ENCODE measurements at places on chromosomes 11 and 22.

DNA sequence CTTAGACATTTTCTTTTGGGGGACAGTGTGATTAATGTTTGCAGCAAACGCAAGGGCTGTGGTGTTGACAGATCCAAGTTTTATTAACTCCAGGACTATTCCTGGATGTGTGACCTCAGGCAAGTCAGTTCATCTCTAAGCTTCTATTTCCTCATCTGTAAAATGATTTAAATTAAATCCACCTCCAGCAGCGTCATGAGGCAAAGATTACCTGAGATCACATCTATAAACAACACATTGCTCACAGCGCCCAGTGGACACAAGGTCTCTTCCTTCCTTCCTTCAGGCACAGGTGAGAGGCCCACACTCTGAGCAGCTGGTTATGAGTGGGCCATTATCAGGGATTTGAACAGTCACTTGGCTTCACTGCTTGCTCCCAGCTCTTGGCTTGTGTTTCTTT is 111.2 kb upstream of the RASSF10 start:
- DNase-seq: no peak

DNA sequence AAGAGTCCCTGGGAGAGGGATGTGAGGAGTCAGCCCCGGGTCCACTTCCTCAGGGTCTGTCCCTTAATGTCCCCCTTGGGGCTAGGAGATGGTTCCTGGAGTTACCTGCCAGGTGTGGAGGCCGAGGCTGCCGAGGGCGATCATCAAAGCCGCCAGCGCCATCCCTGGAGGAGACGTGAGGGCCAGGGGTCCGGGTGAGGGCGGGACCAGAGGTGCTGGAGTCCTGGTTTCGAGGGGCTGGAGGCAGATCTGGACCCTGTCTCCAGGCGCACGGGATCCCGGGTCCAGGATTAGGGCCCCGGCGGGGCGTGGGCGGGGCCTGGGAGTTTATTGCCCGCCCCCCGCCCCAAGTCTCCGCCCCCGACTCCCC is at the start of gene ART5:
ART5 (minus strand) TSS at position 292 of the 370 bp plus-strand sequence; CDS start at position 162, 130 bp downstream.
- no peak for DNase-seq

- no peak for DNase-seq
These were observed 90.4 kb upstream of the CLPB start for GRCh38 chr11:72524711-72525110.

DNA sequence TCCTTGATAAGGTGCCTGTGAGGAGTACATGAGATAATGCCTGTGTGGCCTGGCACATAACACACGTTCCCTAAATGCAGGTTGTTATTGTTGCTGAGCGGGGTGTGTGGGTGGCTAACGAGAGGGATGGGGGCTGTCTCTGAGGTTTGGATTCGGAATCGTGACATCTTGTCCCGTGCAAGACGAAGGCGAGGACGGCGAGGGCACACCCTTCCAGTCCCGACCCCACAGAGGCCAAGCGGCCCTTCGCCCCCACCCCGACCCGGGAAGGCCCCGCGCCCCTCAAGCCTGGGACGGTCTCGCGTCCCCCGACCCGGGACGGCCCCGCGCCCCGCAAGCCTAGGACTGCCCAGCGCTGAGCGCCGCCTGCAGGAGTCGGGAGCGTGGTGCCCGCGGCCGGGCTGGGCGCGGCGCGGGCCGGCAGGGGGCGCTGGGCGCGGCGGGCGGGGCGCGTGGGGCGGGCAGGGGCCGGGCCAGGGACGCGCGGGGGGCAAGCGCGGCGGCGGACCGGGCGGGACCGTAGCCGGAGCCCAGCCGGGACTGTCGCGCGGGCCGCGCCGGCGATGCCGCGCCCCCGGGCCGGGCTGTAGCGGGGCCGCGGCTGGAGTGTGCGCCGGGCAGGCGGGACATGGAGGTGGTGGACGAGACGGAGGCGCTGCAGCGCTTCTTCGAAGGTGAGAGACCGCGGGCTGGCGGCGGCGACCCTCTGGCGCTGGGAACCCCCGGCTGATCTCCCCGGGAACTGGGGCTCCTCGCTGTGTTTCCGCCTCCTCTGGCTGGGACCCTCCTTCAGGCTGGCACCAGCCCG is at the start of gene MYRF:
MYRF (plus strand) TSS at position 520 of the 808 bp plus-strand sequence; CDS start at position 629, 109 bp downstream.
- DNase-seq: peak; percentile 70

DNA sequence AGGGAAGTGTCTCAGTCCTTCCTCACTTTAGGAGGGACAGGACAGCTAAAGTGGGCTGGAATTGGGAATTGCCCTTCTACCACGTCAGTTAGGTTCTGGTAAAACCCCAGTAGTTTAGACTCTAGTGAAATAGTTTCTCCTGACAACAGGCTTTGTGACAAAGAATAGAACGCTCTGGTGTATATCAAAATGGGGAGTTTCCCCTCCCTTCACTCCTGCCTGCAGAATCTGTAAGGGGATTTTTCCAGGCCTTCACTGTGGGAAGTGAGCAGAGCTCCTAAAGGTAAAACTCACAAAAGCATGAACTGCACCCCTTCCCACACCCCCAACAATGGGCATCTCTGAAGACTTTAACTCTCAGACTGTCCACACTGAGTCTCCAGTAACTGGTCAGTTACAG is 460.9 kb upstream of the LRRC4C start:
- DNase-seq: no peak

DNA sequence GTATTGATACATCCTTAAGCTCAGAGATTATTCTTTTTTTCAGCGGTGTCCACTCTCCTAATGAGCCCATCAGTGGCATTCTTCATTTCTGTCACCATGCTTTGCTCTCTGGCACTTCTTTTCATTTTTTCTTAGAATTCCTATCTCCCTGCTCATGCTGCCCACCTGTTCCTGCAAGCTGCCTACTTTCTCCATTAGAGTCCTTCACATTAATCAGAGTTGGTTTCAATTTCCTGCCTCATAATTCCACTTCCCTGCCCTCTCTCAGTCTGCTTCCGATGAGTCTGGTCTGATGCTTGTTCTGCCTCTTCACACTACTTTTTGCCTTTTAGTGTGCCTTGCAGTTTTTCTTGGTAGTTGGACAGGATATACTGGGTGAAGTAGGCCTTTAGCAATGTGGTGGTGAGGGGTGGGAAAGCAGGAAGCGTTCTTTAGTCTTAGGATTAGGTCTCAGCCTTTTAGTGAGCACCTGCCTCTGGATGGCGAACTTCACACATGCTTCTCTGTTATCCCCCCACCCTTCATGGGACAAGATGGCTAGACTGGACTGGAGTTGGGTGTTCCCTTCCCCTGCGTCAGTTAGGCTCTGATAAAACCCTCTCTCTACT is 53.6 kb downstream of the CECR2 start:
- no peak for DNase-seq

DNA sequence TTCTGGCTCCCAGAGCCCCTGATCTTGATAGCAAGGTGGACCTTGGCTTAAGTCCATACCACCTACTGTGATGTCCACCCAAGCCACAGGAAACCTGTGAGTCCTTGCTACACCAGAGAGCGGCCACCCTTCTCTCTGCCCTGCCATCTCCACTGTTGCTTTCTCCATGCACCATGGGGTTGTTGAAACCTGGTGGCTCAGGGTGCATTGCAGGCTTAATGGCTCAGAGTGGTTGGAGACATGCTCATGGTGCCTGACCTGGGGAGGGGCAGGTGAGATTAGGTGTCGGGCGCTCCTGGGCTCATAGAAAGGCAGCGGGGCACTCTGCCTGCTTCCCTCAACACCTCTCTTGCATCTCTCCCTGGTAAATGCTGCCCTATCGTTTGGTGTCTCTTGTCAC is 25.0 kb upstream of the CACNG2 start:
- no peak for DNase-seq

- no peak for DNase-seq
These were observed 7.6 kb downstream of the TP53I11 start for GRCh38 chr11:44943118-44943517.

DNA sequence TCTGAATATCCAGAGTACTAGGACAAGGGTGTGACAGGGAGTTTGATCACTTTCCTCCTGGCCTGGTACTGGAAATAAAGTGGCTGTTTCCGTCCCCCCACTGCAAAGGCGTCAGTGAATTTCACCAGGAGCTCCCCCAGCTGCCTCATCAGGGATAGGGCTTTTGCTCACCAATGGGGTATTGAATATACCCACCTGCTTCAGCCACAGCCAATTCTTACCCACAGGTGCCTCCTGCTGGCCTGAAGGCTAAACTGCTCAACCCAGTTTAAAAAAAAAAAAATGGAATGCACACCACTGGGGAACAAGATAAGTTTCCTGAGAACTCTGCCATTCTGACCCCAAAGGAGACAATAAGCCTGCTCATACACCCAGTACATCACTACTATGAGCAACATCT is 65.3 kb upstream of the MS4A8 start:
- no peak for DNase-seq

GRCh38 chr22:29314537-29315285 is 786 bp downstream of the RASL10A start:
- no peak for DNase-seq

DNA sequence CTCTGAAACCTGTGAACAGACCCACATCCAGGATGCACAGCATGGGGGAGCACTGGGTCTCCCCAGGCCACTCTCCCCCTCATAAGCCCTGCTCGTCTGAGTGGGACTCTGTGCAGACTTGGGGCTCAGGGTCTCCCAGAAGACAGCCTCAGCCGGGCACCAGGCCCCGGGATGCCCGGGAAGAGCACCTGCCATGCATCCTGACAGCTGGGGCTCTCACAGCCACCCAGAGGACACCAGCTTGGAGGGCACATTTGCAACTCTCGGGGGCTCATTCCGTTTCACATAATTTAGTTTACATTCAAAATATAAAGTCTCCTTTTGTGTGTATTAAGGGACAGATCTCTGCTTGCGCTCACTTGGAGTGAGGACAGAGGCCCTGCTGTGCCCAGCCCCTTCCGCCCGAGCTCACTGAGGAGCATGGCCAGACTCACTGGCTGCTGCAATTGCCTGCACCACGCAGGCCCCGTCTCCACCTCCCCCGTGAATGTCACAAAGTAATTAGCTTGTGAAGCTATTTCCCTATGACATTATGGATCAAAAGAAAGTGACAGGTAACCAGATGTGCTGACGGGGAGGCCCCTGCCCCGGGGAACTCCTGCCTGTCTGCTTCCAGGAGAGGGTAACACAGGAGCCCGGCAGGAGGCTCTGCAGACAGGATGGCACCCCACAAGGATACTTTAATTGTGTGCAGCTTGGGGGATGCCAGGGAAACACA is 275.6 kb downstream of the BRD1 start:
- DNase-seq: no peak

DNA sequence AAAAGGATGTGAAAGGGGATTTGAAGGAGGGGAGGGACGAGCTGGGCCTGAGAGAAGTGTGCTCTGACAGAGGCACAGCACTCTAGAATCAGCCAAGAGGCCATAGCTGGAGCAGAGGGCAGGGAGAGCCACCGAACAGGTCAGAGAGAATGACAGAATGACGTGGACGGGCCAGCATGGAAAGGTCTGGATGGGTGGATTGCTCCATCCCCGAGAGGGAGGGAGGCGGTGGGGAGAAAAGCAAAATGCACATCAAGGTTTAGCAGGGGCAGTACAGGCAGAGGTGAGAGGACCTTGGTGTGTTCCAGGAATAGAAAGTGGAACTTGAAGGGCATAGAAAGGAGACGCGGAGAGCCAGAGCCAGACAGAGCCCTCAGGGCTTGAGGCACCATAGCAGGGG is 6.9 kb downstream of the PMM1 start:
- no peak for DNase-seq

GRCh38 chr11:123250892-123251656 is 56.0 kb upstream of the CLMP start:
- no peak for DNase-seq

DNA sequence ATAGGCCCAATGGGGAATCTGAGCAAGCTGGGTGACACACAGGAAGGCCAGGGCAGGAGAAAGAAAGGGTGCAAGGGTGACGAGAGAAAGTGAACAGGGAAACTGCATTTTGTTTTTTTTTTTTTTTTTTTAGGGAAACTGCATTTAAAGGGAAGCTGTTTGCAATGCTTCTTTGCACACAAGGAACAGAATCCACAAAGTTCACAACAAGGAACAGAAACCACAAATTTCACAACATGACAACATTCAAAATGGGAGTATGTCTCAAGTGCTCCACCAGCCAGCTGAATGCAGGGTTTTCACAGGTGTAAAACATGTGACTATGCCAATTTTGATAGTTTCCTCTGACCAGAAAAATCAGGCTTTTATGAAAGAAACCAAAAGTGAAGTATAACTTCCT is 6.8 kb upstream of the PLAAT3 start:
- no peak for DNase-seq

- no peak for DNase-seq
These were observed 171.9 kb downstream of the GRIA4 start for GRCh38 chr11:105781807-105782206.

DNA sequence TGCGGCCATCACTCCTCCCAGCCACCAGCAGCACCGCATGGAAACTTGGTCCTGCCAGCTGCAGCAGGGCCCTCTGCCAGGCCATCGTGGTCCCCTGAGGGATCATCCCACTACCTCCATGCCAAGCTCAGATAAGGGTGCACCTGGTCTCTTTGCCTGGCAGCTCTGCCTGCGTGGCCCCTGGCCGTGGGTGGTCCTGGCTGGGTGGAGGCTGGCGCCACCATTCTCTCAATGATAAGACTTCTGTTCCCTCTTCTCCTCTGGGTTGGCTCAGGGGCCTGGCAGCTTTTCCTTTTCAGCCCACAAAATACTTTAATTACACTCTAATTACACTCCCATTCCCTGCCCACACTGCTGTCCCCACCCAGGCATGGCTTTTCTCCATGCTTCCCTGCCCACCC is 26.8 kb upstream of the TSKU start:
- DNase-seq: no peak

GRCh38 chr22:17043521-17043920 is 35.5 kb upstream of the GAB4 start:
- no peak for DNase-seq

- no peak for DNase-seq
These were observed 219.3 kb downstream of the BUD13 start for GRCh38 chr11:116553482-116553881.

DNA sequence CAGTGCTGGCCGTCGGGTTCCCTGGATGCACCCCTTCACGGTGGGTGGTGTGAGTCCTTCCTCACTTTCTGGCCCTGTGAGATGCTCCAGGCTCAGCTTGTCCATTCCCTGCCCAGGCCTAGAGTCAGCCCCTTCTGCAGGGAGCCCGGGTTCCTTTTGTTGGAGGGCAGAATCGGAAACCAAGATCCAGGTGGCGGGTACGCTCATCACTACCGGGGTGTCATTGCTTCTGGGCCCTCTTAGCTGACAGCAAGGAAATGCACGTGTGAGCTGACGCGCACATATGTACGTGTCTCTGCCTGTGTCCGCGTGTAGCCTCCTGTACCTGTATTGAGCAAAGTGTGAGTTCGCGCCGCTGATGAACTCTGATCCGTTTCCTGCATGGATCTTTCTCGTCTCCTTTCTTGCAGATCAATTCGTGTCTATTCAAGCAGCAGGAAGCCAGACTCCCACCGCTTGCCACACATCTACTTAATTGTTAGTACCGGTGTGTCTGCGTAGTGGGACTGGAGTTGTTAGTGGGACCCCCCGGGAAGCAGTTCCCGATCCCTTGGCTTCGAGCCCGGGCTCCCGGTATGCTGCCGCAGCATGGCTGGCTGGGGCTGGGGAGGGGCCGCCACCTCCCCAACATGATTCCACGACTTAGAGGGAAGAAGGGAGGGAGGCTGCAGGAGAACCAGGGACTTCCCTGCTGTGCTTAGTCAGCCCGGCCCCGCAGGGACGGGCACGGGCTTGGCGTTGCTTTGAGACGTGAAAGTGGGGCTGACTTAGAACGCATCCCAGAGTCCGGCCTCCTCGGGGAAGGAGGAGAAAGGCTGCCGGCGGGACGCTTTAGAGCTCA is 35.9 kb upstream of the GRAMD4 start:
- no peak for DNase-seq
